Activated CD4-positive, alpha-beta T cell treated with anti-CD3 and anti-CD28 coated beads, Interleukin-2, amount 50 U/mL, for 4 hours (primary cell): ENCODE measurements at places on chromosomes 1 and 21.

- no peak for DNase-seq
These were observed 24.8 kb upstream of the NMNAT2 start for GRCh38 chr1:183443011-183443410.

GRCh38 chr1:51058858-51059257 lies 43.2 kb upstream of the C1orf185 start:
- DNase-seq: no peak

DNA sequence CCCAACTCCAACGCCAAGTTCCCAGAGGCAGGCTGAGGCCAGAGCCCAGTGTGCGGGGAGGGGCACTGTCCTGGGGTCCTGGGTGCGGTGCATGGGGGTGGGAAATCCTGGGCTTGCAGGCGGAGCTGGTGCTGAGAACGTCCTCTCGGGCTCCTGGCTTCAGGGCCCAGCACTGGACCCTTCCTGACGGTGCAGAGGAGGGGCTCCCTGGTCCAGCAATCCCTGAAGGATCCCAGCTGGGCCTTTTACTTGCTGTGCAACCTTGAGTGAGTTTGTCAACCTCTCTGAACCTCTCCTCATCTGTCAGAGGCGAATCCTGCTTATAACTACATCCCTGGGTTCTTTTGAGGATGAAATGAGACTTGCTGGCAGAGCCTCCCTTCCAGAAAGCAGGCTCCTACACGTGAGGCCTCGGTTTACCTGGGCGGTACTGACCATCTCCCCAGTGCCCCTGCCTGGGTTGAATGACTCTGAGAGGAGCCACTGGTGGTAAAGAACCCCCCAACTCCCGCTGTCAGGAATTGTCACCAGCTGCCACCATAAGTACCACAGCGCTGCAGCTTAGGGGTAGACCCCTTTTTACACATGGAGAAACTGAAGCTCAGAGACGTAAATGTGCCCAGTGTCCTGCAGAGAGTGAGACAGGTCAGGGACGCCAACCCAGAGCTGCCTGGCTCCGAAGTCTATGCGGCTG lies 77.3 kb downstream of the DHRS3 start:
- DNase-seq: no peak

DNA sequence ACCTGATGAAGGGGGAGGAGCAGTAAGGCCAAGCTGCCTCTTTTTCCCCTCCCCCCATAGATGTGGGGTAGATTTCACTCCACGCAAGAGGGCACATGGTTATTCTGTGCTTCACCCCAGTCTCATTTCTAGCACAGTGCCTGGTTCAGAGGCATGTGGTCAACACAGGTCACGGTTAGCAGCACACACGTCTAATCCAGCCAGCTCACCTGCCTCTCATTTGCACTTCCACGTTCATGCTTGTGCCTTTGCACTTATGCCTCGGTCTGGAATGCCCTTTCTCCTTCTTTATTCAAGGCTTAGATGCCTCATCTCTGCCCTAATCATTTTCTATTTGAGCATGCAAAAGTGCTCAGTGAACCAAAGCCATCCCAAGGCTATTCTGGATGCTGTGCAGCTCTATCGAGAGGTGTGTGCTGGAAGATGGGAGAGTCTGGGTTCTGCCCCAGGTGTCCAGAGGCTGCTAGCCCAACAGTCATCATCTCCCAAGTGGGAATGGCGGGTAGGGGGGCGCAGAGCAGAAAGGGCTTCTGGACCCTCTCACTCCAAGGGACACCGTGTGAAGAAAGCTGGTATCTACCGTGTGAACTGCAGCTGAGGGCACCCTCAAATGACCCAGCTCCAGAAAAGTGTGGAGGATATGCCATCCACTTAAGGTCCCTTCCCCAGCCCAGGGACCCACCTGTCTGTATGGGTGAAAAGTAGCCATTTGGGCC lies 2.1 kb upstream of the A3GALT2 start:
- no peak for DNase-seq

- DNase-seq: no peak
These were observed 465.7 kb downstream of the USP25 start for GRCh38 chr21:16195538-16195910.

DNA sequence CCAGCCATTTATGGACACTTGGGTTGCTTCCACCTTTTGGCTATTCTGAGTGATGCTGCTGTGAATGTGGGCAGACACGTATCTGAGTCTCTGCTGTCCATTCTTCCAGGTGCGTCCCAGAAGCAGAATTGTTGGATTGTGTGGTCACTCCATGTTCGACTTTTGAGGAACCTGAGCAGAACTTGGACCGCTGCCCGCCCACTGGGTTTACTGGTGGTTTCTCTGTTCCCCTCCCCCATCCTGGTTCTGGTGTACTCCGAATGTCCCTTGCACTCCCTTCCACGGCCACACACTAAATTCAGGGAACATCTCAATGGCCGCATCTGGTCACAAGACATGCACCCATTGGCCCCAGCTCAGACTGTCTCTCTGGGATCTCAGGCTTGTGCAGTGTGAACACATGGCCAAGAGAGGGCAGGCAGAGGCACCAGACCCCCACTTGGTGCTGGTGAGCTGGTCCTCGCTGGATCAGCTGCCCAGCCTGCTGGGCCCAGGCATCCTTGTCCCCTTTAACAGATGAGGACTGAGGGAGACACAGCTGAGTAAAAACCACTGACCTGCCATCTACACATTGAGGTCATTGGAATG lies 565.1 kb downstream of the NPHP4 start:
- DNase-seq: no peak

DNA sequence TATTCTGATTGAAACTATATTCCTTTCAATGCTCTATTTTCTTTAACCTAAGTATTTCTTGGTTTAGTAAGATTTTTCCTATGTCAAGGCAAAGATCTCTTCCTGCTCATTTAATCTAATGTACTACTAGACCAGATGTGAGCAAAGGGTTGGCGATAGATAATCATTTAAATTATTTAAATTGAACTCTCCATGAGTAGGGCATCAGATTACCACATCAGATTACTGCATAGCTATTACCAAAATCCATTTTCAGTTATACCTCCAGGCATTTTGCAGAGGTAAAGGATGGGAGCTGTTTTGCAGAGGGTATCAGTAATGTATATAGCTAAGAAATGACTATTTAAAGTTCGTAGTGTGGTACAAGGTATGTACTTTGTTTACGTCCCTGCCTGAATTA lies 607.9 kb downstream of the PTPRC start:
- no peak for DNase-seq

- no peak for DNase-seq
These were observed 2.8 kb downstream of the SMCP start for GRCh38 chr1:152880907-152881306.
